ENCODE measurements at places on chromosomes 6 and 20.

DNA sequence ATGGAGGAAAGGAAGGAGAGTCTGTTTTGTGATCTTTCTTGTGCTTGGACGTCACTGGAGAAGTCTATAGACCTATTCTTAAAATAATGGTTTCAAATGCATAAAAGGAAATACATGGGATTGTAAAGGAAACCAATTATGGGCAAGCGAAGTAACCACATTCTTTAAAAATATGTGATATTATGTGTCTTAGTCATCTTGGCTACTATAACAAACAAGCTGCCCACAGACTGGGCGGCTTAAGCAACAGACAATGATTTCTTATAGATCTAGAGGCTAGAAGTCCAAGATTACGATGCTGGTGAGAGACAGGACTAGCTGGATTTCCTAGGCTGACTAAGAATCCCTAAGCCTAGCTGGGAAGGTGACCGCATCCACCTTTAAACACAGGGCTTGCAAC is 49.4 kb upstream of the CD83 start:
- DNase-seq: no peak

DNA sequence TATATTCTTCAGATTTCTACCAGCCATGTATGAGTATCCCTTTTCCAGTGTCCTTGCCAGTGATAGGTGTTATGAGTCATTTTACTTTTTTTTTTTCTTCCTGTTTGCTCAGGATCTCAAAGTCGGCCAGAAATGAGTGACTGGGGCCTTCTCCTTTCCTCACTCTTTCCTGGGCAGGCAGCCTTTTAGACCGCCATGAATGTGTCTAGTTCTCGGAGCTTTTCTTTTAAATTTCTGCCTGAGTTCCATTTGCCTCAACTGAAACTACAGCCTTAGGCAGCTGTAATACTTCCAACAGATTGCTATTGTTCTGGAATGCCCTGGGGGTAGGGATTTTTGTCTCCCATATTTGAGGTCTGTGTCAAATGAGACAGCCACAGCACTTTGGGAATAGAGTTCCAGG is 83.7 kb downstream of the STXBP5 start:
- no peak for DNase-seq

DNA sequence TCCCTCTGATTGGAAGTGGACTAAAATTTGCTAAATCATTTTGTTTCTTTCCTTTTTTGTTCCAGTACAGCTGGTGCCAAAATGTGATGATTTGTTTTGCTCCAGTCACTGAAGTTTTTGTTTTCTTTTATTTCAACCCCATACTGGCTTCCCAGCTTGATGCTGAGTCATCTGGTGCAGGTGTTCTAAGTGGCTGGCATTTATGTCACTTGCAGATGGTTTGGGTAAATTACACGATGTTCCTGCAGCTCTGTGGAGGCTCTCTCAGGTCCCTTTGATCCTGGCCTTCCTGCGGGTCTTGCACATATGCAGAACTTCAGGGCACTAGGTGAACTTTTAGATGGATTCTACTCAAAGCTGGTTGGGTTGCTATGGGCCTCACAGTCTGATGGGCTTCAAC is 577.7 kb downstream of the HAO1 start:
- no peak for DNase-seq

DNA sequence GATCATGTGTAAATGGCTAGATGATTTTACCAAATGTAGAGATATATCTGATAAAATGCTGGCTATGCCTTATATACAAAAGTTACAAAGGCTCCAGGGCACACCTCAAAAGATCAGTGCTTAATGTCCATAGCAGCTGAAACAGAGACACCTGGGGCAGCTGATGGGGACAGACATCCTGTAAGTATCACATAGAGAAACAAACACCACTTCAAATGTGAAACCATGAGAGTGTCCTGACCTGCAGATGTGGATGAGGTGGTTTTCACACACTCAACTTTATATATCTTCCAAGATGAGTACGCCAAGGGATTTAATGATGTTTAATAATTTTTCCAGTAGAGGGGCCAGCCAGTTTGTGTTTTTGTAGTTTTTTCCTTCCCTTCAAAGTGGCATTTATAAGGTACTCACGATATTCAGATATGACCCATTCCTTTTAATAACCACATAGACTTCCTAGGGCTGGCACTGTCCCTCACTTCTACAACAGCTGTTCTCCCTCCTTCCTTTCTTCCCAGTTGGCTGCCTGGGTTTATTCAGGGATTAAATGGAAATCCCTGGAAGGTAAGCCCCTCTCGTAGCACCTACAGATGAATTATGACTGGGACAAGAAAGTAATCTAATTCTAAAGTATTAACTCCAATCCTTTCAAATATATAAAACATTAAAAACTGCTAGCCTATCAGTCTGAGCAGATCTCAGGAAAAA is 50.3 kb upstream of the MCM9 start:
- no peak for DNase-seq

- no peak for DNase-seq
Observed at GRCh38 chr6:116313101-116313776, 33.5 kb upstream of the TSPYL1 start.

GRCh38 chr6:156827382-156827781 is 50.2 kb downstream of the ARID1B start:
- DNase-seq: no peak

- no peak for DNase-seq
Observed at GRCh38 chr6:38284802-38285394, 354.8 kb downstream of the BTBD9 start.

- peak; percentile 72 for DNase-seq
Observed at GRCh38 chr6:168370310-168370991, 50.9 kb upstream of the DACT2 start.

GRCh38 chr20:11452326-11452725 is 465.4 kb upstream of the BTBD3 start:
- DNase-seq: no peak

DNA sequence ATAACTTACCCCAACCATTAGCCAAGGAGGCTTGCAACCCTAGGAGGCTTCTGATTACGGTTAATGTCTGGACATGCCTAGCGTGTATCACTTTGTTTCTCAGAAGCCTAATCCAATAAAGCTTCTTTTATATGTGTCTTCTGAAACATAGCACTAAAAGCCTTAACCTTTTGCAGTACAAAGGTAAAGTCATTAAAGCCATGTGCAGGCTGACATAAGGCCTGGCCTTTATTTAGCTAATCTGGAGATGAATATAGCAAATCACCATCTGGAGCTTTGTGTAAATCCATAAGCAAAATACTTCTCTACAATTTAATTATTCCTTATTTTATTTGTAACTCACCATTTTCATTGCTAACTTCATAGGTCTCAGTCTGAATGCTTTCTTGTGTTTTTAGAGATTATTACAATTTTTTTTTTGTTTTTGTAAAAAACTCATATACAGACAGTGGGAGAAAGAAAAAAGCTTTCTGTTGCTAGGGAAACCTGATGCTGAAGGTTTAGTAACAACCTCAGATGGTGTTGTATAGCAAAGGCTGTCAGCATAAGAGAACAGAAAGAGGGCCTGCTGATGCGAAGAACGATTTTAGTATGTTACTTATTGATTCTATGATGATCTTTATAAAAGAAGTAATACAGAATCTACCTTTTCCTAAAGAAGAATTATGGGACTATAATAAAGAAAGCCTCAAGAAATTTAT is at the start of gene EYS:
Gene EYS, minus strand, starts transcription at position 101 of the 701 bp plus-strand sequence. CDS start 211,816 bp downstream, outside the sequence.
- no peak for DNase-seq

DNA sequence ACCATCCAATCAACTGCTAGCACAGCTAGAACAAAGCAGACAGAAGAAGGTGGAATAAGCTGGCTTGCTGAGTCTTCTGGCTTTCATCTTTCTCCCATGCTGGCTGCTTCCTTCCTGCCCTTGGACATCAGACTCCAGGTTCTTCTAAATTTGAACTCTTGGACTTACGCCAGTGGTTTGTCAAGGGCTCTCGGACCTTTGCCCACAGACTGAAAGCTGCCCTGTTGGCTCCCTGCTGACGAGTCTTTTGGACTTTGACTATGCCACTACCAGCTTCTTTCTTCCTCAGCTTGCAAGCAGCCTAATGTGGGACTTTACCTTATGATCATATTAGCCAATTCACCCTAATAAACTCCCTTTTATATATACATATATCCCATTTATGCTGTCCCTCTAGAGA is 164.1 kb upstream of the GJE1 start:
- no peak for DNase-seq

- no peak for DNase-seq
Observed at GRCh38 chr6:100371591-100371990, 93.1 kb downstream of the SIM1 start.

GRCh38 chr6:24778121-24778520 is 3.4 kb downstream of the GMNN start:
- DNase-seq: no peak

DNA sequence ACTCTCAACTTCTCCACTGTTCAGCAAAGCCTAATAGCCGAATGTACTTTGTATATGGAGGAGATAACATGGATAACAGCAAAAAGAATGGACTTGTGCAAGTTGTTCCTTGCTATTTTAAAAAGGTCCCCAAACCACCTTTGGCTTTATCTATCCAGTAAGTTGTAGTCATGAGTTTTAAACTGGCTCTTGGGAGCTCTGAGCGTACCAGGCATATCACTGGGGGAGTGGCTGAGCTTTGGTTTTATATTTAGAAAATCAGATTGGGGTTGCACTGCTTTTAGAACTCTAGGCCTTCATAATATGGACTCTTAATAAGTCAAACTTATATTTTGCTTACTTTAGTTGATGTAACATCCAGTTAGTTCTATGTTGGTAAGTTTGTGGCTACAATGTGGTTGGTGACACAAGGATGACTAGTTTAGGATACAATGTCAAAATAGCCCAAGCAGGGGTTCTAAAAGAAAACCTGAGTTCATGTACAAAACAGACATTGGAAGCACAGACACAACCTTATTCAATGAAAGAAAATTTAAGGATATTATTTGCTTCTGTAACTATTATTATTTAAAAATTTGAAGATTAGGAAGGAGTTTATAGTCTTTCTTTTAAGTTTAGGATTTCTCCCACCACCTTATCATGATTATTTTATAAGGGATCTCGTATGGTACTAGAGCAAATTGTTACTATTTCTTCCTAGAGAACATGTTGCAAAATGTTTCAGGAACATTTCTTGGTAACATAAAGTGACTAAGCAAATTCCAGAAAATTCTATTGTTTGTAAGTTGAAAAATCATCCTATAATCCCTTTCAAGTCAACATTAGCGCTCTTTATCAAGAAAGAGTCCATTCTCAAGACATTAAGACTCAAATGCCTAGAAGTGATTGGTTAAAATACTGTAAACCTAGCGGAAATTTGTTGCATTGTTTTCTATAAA is 165.8 kb upstream of the SUPT3H start:
- DNase-seq: no peak

All from activated CD4-positive, alpha-beta memory T cell treated with anti-CD3 and anti-CD28 coated beads for 36 hours (primary cell).